Effector CD8-positive, alpha-beta T cell (primary cell): ENCODE measurements at places on chromosomes 11 and 22.

DNA sequence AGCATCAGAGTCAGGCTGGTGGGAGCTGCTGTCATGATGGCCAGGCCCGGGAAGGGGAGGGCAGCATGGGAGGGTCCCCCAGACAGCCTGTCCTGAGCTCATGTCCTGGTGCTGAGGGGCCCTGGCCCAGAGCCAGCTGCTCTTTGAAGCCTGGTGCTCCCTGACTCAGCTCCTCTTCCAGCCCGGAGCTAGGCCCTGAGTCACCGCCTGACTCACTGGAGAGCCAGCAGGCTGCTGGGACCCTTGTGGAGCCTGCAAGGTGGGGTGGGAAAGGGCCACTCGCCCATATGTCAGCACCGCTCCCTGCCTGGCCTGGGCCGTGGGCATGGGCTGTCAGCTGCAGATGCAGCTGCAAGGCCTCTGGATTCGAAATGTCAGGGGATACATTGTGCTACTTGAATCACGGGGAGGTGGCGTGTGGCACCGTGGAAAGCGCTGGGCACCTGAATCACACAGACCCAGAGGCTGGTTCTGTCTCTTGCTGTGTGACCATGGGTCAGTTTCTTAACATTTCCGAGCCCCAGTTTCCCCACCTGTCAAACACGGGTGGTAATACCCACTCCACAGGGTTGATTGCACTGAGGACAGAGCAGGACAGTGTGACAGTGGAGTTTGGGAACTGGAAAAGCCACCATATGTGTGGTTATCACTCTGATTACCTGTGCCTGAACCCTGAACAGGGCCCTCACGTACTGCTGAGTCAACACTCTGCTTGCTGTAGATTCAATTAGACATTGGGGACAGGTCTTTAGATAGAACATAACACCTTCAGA, 4.4 kb downstream of the CACNA1I start:
- DNase-seq, result no peak

DNA sequence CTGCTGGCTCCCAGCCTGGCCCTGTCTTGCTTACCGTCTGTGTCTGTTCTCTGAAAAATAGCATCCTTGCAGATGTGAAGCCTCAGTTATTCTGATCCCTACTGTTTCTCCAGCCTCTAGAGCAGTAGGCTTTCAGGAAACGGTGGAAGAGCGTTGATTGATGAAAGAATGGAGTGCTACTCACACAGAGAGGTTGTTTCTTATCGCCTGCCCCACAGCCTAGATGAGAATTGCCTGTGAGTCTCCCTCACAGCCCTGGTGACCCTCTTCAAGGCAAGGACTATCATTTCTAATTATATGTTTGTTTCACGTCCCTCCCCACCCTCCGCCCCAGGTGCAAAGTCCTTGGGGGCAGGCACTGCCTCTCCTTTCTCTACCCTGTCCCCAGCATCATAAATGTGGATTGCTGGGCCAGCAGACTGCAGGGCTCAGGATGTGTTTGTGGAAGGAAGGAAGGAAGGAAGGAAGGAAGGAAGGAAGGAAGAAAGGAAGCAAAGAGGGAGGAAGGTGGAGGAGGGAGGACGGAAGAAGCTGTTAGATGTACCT, 575.3 kb upstream of the B3GAT1 start:
- no peak for DNase-seq

- peak; percentile 94 for DNase-seq
Observed at GRCh38 chr22:39152511-39153219, at the start of gene CBX7. CBX7 (minus strand) TSS chr22:39152680; CDS start chr22:39152444, 236 bp downstream.

DNA sequence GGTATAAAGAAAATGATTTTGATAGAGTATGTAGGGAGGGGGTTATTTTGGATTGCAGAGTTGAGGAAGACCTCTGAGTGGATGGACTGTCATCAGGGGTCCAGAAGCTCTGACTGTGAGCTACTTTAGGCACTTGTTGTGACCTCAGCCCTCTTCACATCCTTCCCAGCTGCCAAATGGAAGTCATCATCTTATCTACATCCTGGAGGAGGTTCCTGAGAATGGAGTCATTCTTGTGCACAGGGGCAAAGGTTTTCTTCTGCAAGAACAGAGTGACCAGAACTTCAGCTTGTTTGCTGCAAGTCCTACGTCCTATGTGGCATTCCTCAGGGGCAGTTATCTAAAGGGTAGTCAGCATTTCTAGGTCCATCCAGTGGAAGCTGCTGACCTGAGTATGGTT, 393.8 kb downstream of the AASDHPPT start:
- DNase-seq, result no peak

GRCh38 chr11:19979519-19979845, 180.8 kb downstream of the DBX1 start:
- DNase-seq, result no peak

DNA sequence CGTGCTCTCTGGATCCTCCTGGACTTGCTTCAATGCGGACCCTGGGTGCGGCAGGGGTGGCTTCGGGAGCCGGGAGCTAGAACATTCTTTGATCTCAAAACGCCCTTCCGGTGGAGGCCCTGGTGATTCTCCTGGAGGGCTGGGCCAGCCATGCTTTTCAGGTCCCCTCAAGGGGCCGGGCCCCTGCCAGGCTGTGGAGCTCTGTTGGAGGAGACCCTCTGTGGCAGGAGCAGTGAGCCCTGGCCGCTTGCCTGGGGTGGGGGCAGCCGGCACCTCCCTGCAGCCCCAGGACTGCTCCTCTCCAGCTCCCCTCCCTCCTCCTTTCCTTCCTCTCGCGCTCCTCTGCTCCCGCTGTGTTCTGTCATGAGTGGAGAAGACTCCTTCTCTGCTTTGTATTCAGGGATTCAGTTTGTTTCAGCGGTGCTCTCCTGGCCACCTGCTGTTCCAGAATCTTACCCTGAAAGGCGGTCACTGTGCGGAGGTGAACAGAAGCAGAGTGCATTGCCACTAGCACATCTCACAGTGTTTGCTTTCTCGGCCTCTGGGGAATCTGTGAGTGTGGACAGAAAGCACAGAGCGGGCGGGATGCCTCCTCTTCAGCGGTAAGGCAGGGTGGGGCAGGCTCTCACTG, 289.1 kb downstream of the TBC1D22A start:
- DNase-seq, result no peak

- no peak for DNase-seq
Observed at GRCh38 chr11:46251954-46252353, 25.5 kb upstream of the CREB3L1 start.

GRCh38 chr22:40276996-40277823, 69.1 kb upstream of the ADSL start:
- no peak for DNase-seq

GRCh38 chr11:114192841-114193389, 103.3 kb upstream of the NNMT start:
- DNase-seq, result no peak
